Activated naive CD8-positive, alpha-beta T cell treated with anti-CD3 and anti-CD28 coated beads, Interleukin-2, amount 10 ng/mL, durations not matched to agents 7 days and 5 days (primary cell): ENCODE measurements at places on chromosomes 16 and 17. TPM values are rescaled to one million over a fixed set of nuclear protein-coding genes. Genes with fewer than 3 reads are reported as not detected.

Gene CHTF8
- total RNA-seq = 126 TPM

Gene ADAD2
- total RNA-seq = not detected

Gene CARD14
- not detected for total RNA-seq

DNA sequence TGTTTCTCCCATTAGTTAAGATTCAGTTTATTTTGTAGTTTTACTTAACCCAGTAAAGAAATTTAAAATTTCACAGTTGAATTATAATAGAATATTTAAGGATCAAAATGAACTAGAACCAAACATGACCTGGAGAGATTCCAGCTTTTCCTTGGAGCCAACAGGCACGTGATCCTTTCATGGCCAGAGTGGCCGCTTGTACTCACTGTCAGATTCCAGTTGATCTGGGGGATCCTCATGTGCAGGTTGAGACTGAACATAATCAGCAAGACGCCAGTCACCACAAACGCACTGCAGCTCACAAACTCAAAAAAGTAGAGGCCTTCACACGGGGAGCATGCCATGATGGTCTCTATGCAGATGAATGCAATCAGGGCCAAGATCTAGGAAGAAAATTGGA lies 31.7 kb downstream of the CMTM3 start:
- H3K4me1 ChIP-seq = no peaks in the 10 kb centered on the region
- no peaks in the 10 kb centered on the region for H3K36me3 ChIP-seq
- DNase-seq = no peak
- no peak overlapping the region for H3K4me3 ChIP-seq

DNA sequence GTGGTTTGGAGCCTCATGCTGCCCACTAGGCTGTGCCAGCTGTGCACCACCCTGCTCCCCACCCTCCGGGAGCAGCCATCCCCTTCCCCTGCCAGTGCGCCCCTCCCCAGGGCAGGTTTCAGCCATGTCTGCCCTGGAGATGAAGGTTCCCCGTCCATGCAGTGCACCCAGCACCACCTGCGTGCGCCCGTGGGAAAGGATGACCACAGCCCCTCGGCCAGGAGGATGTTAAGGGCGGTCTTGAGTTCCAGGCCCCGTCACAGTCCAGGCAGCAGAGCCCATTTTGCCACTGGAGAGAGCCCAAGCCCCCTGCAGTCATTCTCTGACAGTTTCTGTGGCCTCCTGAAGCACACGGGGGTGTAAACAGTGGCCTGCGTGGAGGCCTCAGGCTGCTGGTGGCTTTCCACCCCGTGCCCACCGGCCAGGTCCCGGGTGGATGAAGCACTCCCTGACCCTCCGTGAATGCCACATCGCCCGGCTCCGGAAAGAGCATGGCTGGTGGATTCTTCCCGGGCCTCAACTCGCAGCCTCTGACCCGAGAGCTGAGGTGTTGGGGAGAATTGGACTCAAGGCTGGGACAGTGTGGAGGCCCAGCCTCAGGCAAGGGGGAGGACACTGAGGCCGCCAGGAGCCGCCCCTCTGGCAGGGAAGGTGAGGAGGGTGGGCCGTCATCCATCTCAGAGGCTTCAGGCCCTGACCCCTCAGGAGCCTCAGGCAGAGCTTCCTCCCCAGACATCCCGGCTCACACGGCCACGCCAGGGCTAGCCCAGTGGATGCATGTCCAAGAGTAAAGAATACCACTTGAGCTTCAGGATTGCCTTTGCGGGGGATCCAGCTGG lies 69.7 kb upstream of the CHMP6 start:
- no peaks in the 10 kb centered on the region for H3K36me3 ChIP-seq
- no peak for DNase-seq
- H3K27ac ChIP-seq = no peak overlapping the region
- H3K27me3 ChIP-seq = no peaks in the 10 kb centered on the region
- H3K4me1 ChIP-seq = no peaks in the 10 kb centered on the region

DNA sequence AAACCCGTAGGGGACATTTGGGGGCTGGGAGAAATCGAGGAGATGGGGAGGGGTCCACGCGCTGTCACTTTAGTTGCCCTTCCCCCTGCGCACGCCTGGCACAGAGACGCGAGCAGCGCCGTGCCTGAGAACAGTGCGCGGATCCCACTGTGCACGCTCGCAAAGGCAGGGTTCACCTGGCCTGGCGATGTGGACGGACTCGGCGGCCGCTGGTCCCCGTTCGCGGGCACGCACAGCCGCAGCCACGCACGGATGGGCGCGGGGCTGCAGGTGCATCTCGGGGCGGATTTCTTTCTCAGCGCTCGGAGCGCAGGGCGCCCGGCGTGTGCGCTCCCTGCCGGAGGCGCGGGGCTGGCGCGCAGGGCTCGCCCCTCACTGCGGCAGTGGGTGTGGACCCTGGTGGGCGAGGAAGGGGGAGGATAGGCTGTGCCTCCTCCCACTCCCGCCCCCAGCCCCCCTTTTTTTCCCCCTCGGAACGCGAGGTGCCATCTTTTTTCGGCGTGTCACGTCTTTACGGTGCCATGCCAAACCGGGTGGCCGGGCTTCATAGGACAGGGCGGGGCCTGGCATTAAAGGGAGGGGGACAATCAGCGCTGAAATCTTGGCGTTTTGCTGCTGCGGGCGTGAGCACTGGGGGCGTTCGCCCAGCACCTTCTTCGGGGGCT lies 1.1 kb downstream of the MAPT start:
- peak overlapping the region; percentile 81 for H3K4me3 ChIP-seq
- H3K4me1 ChIP-seq = peaks cover 10% of the 10 kb centered on the region
- H3K27ac ChIP-seq = no peak overlapping the region

- no peaks in the 10 kb centered on the region for H3K36me3 ChIP-seq
- H3K27me3 ChIP-seq = no peaks in the 10 kb centered on the region
- no peak overlapping the region for H3K4me3 ChIP-seq
- no peak for DNase-seq
- no peak overlapping the region for H3K27ac ChIP-seq
Measured at GRCh38 chr16:88468275-88469129, 15.4 kb downstream of the ZFPM1 start.

DNA sequence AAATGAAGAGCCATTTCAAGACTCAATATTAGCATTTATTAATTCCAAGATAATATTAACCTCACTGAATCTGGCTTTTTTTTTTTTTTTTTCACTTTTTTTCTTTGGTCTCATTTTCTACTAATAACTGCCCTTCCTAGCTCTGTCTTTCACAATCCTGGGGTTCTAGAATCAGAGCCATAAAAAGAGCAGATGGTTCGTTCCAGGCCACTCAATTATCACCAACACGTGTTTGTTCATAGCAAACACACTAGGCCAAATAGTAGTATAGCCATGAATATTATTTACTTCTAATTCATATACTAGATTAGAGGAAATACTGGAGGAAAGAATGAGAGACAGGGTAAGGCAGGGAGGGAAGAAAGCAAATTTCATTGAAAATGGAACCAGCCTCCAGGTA lies 39.8 kb downstream of the TEX2 start:
- no peak overlapping the region for H3K4me3 ChIP-seq
- peaks cover 8% of the 10 kb centered on the region for H3K4me1 ChIP-seq
- H3K27ac ChIP-seq = no peak overlapping the region
- H3K27me3 ChIP-seq = no peaks in the 10 kb centered on the region
- DNase-seq = no peak

DNA sequence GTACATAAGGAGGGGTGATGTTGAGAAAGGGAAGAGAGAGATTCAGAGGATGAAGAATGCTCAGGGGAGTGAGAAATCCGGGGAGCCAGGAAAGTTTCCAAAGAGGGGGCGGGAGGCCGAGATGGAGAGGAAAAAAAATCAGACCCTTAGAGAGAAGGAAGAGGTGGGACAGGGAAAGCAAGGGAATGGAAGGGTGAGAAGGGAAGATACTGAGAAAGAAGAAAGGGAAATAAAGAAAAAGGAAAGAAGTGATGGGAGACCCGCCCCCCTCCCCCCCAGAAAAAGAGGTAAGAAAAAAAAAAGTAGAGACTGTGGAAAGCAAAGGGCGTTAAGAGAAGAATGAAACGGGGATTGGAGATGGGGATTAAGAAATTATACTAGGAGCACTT lies 507 bp downstream of the DYNLRB2 start:
- peaks cover 9% of the 10 kb centered on the region for H3K27me3 ChIP-seq
- H3K4me3 ChIP-seq = peak overlapping the region; percentile 94
- peaks cover 16% of the 10 kb centered on the region for H3K4me1 ChIP-seq
- no peak for DNase-seq

DNA sequence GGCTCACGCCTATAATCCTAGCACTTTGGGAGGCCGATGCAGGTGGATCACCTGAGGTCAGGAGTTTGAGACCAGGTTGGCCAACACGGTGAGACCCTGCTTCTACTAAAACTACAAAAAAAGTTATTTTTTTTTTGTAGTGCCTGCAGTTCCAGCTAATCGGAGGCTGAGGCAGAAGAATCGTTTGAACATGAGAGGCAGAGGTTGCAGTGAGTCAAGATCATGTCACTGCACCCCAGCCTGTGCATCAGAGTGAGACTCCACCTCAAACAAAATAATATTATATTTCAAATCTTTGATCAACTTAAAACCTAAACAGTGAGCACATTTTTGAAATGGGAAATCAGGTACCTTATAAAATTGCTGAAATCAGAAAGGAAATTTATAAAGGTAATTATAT lies 36.5 kb downstream of the NCOR1 start:
- no peak overlapping the region for H3K27ac ChIP-seq
- H3K36me3 ChIP-seq = peaks cover 26% of the 10 kb centered on the region
- H3K4me3 ChIP-seq = no peak overlapping the region
- peaks cover 9% of the 10 kb centered on the region for H3K4me1 ChIP-seq
- H3K27me3 ChIP-seq = no peaks in the 10 kb centered on the region

DNA sequence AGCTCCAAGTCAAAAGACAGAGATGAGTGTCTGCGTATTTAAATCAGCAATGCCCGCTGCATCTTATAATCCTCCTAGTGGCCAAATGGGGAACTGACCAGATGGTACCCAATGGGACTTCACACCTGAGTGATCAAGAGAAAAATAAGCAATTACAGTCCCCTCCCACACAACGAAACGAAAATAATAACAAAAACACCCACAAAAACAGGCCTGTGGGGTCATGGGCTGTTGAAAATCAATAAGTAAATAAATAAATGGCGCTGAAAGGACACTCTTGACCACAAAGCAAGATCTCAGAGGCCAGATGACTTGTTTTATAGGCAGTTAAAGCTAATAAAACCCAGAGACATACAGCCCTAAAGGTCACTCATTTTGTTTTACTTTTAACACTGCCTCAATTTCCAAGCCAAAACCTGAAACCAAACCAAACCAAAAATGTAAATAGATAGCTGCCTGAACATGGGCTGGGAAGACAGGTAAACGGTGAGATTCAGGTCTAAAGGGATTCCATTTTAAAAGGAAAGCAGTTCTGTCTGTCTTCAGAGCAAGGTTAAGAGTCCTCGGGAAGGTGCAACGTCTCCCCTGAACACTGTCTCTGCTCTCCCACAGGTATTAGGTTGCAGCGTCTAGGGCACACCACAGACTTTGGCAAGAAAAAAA lies 1.3 kb downstream of the ZNF821 start:
- DNase-seq = no peak
- peak overlapping the region; percentile 59 for H3K27ac ChIP-seq
- peak overlapping the region; percentile 82 for H3K4me3 ChIP-seq
- peaks cover 41% of the 10 kb centered on the region for H3K4me1 ChIP-seq

- peaks cover 6% of the 10 kb centered on the region for H3K36me3 ChIP-seq
- peaks cover 18% of the 10 kb centered on the region for H3K4me1 ChIP-seq
- H3K27me3 ChIP-seq = no peaks in the 10 kb centered on the region
- no peak for DNase-seq
Measured at GRCh38 chr17:28807925-28808634, 34.5 kb downstream of the FAM222B start.

- H3K27me3 ChIP-seq = no peaks in the 10 kb centered on the region
- H3K4me3 ChIP-seq = no peak overlapping the region
- H3K4me1 ChIP-seq = no peaks in the 10 kb centered on the region
- H3K27ac ChIP-seq = no peak overlapping the region
Measured at GRCh38 chr16:54817940-54818574, 112.6 kb upstream of the IRX5 start.

GRCh38 chr16:66871840-66872239 lies 8.5 kb upstream of the PDP2 start:
- no peak overlapping the region for H3K4me3 ChIP-seq
- H3K27me3 ChIP-seq = peaks cover 2% of the 10 kb centered on the region
- no peak for DNase-seq
- H3K36me3 ChIP-seq = no peaks in the 10 kb centered on the region
- H3K27ac ChIP-seq = no peak overlapping the region
- H3K4me1 ChIP-seq = peaks cover 22% of the 10 kb centered on the region

- no peak for DNase-seq
- H3K27ac ChIP-seq = no peak overlapping the region
- peaks cover 8% of the 10 kb centered on the region for H3K36me3 ChIP-seq
- H3K4me3 ChIP-seq = no peak overlapping the region
- H3K27me3 ChIP-seq = no peaks in the 10 kb centered on the region
Measured at GRCh38 chr16:3138342-3138741, 3.5 kb downstream of the ZNF213 start.

- H3K36me3 ChIP-seq = peaks cover 48% of the 10 kb centered on the region
- H3K27me3 ChIP-seq = no peaks in the 10 kb centered on the region
- DNase-seq = no peak
- H3K4me3 ChIP-seq = no peak overlapping the region
- peaks cover 10% of the 10 kb centered on the region for H3K4me1 ChIP-seq
- H3K27ac ChIP-seq = no peak overlapping the region
Measured at GRCh38 chr17:67098006-67098405, 53.7 kb downstream of the CACNG1 start.

DNA sequence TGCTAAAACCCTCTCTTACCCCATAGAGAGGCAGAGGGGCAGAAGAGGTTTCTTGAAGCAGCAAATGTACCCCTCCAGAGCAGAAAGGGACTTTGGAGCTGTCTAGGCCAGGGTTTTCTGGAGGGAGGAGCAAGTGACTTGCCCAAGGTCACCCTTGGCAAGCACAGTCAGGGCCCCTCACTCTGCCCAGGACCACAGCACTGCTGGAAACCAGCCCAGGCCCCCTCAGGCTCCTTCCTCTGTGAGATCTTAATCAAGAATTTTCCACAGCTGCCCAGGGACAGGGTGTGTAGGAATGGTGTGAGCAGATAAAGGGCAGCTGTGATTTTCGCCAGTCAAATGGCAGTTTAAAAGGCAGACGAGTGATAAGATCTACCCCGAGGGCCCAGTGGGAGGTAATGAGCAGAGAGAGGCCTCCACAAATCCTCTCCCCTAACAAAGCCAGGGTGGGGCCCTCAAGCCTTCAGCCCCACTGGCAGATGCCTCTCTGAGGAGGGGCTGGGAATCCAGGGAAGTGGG lies 3.9 kb upstream of the SLC12A3 start:
- H3K27ac ChIP-seq = peak overlapping the region; percentile 96
- DNase-seq = peak; percentile 50
- H3K36me3 ChIP-seq = peaks cover 3% of the 10 kb centered on the region
- H3K27me3 ChIP-seq = no peaks in the 10 kb centered on the region
- H3K4me3 ChIP-seq = peak overlapping the region; percentile 72

- H3K36me3 ChIP-seq = no peaks in the 10 kb centered on the region
- H3K4me1 ChIP-seq = peaks cover 6% of the 10 kb centered on the region
- DNase-seq = no peak
Measured at GRCh38 chr16:49854796-49855203, 1.1 kb downstream of the ZNF423 start.

DNA sequence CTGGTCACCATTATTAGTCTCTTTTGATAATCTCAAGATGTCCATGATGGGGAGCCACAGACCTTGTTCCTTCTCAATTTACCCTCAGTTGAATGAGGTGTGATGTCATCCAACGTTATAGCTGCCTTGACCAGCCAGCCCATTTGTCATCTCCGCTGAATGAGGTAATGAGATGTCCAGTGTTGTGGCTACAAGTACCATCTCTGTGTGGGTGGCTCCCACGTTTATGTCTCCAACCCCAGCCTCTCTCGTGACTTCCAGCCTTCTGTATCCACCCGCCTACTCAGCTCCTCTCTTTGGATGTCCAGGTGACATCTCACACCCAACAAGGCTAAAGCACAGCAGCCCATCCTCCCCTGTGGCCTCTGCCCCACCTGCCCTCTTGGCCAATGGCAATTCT lies 18.2 kb downstream of the DNAH17 start:
- peaks cover 11% of the 10 kb centered on the region for H3K27me3 ChIP-seq
- DNase-seq = no peak
- H3K36me3 ChIP-seq = no peaks in the 10 kb centered on the region
- H3K27ac ChIP-seq = no peak overlapping the region
- H3K4me1 ChIP-seq = no peaks in the 10 kb centered on the region
